ENCODE measurements at places on chromosomes 1 and 21.
A peak's percentile ranks its signal among the peaks of the same experiment; 100 is the strongest.

GRCh38 chr1:41580021-41580420, 95.5 kb upstream of the EDN2 start:
- DNase-seq, result no peak

DNA sequence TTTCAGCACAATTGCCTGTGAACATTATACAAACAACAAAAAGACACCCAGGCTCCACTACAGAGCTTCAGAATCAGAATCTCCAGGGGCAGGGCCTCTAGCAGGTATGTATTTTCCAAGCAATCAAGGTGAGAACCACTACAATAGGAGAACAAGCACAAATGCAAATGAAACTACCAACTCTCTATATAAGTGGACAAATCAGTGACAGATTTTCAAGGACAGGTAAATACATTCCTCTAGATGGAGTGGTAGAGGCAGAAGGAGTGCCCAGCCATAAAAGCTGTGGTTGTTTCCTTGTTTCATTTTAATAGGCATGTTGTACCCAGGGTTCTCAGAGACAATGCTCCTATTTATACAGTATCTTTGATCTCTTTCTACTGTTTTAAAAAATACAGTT, 20.1 kb upstream of the CCDC17 start:
- DNase-seq, result peak; percentile 57

GRCh38 chr1:6596351-6596750, 6.3 kb downstream of the KLHL21 start:
- no peak for DNase-seq

GRCh38 chr1:25973610-25974321, 24.1 kb downstream of the PAFAH2 start:
- no peak for DNase-seq

DNA sequence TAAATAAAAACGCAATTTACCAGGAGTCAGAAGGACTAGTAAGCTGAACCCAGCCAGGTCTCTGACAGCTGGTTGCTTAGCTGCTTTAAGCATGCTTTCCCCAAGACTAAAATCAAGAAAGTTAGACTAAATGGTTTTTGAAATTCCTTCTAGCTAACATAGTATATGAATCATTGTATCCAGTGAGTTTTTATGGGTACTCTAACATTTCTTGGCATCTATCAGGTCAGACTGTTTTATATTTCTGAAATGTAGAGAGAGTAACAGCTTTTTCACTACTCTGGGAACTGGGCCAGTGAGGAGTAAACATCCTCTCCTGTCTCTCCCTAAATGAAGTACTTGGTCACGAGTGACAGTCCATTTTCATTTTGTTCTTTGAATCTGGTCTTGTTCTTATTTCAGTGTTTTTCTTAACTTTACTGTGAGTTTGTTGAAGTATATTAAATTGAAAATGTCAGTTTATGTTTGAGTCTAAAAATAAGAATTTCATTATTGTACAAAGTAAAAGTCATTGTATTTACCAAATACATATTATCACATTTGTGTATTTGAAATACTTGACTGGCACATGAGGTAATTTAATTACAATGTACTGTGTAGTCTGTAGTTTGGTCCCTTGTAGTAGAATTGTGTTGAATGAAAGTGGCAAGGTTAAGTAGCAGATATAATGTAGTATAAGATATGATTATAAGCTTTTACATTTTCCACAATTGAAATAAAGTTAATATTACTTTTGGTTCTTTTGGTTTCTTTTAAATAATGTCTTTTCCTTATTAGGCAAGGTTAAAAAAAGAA, 47.6 kb downstream of the PKN2 start:
- peak; percentile 89 for DNase-seq

GRCh38 chr1:189131576-189131975, 1346.1 kb downstream of the BRINP3 start:
- no peak for DNase-seq

DNA sequence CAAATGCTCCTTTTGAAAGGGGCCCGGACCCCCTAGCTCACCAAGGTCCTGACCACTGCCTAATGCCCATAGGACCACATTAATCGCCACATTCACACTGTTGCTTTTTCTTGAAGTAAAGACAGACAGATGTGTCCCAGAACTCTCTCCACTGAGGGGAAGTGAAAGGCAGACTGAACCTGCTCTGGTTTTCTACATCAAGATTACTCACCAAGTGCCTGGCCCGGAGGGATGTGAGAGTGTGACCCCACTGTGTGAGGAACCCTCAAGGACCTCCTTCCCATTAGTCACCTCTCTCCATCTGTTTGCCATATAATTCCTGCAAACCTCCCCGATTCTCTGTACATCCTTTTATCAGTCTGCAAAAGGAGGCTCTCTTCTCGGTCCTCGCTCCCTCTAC, 381.5 kb downstream of the OMA1 start:
- DNase-seq, result no peak

DNA sequence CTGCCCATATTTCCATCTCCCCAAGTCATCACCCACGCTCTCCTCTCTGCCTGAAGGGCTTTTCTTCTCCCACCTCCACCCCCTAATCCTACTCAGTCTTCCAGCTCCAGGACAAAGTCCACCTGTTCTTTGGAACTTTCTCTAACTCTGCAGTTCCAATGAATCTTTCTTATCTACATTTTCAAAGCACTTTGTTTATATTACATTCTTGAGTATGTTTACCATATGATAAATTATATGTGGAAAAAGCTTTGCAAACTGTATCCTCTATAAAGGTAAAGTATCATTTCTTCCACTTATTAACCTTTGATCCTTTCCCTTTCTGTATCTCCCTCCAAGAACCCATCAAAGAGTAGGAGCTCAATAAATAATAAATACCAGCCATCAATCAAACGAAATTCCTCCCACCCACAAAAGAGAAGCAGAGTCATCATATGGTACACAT, 39.7 kb downstream of the TTC13 start:
- DNase-seq, result no peak

DNA sequence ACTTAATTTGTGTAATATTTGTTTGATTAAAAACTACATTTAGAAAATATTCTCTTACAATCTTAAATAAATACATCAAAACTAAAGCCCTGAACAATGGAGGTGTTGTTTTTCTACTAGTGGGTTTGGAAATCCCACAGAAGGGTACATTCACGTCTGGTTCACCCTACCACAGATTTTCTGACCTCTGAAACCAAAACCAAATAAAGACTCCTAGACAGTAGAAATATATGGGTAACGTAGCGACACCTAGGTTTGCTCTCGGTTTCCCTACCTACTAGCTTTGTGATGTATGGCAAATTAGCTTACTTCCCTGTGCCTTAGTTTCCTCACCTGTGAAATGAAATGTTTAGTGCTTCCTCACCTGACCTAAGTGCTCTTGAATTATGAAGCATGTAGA, 312.6 kb downstream of the DPYD start:
- DNase-seq, result no peak

DNA sequence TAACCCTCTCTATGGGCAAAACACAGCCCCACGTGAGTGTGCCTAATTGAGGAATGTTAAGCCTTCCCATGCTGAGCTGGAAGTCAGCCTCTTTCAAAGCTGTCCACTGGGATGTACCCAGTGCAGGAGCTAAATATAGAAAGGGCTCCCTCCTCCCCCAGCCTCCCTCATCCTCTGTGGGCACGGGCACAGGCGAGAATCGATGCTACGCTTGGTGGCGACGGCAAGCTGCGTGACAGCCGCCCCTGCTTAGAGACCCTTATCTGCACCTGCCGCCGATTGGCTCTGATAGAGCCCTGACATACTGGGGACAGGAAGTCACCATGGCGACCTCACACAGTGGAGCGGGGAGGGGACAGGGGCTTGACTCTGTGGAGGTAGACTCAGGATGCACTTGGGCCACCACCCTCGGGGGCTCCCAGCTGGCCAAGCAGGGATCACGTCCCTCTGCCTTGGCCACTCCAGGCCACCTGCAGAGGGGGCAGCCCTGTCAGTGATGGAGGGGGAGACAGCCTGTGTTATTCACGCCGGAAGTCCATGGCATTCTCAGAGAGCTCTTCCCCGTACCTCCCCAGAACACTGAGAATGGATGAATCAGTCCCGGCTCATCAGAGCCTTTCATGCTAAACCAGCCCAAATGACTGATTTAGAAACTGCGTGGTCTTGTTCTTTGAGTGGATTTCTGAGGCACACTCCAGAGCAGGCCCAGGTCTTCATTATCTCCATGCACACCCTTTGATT, 84.8 kb downstream of the KCND3 start:
- no peak for DNase-seq

DNA sequence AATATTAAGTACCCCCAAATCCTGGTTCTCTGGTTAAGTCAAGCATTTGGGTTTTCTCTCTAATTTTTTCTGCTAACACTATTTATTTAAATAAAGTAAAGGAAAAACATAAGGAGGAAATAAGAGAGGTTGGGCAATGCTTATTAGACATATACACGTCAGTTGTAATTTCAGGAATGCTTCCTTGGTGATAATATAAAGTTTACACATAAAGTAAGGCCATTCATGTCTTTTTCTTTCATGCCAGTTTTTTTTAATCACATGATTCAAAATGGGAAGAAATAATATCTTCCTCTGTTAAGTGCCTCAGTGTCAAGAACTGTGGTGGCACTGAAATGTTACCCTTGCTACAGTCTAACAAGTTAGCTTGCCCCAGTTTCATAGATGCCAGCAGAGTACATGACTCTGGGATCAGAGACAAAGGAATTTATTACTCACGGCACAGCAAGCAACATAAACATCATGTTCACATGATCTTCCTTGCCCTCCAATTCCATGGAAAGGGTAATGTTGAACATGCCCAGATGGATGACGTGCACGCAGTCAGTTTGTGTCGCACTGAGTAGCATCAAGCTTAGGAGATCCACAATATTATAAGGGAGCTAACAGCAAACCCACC, 184.9 kb downstream of the PLA2G4A start:
- no peak for DNase-seq

DNA sequence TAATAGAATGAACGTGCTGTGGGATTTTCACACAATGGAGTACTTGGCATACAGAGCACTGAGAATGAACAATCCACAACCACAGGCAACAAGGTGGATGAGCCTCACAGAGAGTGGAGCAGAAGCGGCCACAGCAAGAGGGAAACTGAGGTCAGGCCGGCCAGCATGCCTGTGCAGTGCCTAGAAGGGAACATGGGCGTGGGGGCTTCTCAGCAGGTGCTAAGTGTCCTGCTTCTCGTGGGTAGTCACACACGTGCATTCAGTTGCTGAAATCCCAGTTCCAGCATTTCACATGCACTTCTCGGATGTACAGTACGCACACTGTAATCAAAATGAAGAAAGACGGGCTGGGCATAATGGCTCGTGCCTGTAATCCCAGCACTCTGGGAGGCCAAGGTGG, 33.1 kb downstream of the WDR4 start:
- DNase-seq, result no peak

GRCh38 chr1:66282891-66283621, 250.9 kb upstream of the SGIP1 start:
- DNase-seq, result peak; percentile 43

DNA sequence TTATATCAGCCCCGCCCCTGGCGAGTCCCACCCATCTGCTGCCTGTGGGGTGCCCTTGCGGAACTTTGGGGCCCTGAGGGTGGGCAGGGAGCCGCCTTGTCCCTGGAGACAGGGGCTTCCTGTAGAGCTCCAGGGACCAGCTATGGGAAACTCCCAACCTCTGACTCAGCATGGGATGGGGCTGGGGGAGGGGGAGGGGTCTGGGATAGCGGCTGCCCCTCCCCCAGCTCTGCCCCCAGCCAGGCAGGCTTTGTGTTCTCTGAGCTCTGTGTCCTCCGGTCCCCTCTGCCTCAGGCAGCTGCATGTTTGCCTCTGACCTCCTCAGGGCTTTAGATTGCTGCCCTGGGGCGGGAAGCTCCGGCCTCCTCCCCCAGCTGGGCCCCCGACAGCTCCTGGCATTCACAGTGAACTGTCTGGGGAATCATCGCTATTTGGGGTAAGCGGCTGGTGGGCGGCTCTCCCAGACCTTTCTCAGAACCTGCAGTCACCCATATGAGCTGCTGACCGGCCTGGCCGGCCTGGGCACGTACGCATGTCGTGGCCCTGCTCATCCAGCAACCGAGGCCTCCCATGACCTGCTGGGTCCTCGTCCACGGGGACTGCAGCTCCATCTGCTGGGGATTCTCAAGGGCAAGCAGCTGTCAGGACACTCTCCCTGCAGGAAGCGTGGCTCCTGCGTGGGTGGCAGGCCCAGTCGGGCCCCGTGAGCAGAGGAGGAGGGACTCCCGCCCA, 17.1 kb downstream of the ARHGEF16 start:
- DNase-seq, result no peak

DNA sequence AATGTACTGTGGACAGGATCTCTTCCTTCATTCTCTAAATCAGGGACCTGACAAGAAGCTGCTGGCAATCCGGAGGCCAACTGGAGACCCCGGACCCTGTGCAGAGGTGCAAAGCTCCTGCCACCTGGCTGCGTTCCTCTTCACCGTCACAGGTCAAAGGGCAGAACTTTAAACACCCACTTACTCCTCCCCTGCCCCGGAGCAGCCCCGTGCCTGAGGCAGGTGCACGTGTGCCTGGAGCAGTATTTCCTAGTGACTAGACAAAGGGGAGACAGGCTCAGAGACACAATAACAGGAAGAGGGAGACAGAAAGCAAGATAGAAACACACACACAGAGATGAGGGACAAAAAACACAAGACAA, 6.6 kb upstream of the PIGC start:
- DNase-seq, result no peak

GRCh38 chr1:20073256-20073655, 3.3 kb downstream of the PLA2G5 start:
- no peak for DNase-seq

GRCh38 chr1:244962130-244962529, 97.8 kb upstream of the HNRNPU start:
- DNase-seq, result no peak

DNA sequence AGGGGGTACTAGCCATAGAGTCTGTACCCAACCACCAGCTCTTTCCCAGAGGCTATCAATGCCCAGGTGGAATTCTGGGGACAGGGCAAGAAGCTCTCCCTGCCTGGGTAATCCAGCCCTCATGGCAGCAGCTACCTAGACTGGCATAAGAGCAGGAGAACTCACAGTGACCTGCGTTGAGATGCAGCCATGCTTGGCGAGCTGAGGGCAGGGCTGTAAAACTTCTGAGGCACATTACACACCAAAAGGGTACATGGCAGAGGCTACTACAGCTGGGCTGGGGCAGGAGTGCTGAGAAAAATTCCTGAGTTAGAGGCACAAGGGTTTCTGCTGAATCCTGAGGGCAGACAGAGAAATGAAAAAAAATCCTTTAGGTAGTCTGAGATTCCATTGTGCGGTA, 927.9 kb upstream of the B3GALT2 start:
- no peak for DNase-seq

GRCh38 chr1:111956155-111956771, 33.2 kb downstream of the KCND3 start:
- no peak for DNase-seq

DNA sequence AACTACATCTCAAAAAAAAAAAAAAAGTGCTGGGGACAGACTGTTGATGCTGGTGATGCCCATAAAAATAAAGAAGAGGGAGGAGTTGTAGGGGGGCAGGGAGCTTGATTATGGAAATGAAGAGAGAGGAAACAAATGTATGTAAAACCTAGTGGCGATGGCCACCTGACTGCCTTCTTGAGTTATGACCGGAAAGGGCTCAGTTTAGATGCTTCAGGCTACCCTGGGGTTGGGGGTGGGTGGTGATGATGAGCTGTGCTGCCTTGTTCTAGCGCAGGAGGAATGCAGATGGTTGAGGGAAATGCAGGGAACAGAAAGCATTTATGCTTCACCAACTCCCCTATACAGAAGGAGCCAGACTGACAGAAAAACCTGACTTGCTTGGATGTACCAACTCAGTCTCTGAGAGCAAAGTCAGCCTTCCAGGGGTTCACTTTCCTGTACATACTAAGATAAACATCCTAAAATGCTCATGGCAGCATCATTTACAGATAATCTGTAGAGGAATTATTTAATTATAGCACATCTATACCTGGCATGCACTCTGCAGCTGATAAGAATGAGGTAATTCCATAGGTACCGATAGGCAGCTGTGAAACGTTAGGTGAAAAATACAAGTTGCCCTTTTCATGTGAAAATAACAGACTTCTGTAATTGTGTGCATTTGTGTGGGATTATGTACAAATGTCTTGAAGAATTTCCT, 8.0 kb upstream of the BCAR3 start:
- DNase-seq, result no peak
